ENCODE measurements at places on chromosomes 3 and 15.

GRCh38 chr3:138833899-138834595 is 681 bp downstream of the PIK3CB start:
- DNase-seq, result peak; percentile 55

DNA sequence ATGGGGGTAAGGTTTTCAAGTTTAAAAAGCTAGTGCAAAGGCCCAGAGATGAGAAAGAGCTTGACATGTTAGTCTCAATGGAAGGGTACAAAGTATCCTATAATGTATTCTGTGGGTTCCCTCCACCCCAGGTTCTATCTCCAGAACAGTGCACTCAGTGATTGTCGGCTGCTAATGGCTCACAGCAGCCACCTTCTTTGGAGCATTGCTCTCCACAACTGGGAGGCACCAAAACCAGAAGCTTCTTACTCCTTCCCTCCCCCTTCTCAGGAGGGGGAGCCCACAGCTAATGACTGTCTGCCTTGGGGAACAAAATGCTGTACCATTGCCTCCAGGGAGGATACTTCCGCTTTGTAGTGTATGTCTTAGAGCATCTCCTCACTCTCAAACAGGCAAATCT is 439.4 kb upstream of the RBMS3 start:
- no peak for DNase-seq

GRCh38 chr3:50660386-50660785 is 14.3 kb upstream of the DOCK3 start:
- DNase-seq, result no peak

DNA sequence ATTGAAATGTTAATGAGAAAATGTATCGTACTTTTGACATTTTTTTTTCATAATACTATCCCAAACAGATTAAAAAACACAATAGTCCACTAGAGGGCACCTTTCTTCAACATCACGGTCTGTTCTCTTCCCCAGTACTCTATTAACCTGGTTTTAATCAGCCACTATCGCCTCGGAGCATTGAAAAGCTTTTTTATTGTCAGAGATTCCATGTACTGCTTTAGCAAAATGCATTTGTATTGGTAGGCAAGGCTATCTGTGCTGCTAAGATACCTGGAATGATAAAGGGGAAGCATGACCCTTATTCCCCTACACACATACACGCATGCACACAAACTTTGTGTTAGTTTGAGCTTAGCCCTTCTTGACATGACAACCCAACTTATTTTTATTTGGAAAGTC is 160.1 kb upstream of the IL12A start:
- DNase-seq, result peak; percentile 45

- DNase-seq, result no peak
Observed at GRCh38 chr3:111667621-111668239, 72.6 kb upstream of the ZBED2 start.

DNA sequence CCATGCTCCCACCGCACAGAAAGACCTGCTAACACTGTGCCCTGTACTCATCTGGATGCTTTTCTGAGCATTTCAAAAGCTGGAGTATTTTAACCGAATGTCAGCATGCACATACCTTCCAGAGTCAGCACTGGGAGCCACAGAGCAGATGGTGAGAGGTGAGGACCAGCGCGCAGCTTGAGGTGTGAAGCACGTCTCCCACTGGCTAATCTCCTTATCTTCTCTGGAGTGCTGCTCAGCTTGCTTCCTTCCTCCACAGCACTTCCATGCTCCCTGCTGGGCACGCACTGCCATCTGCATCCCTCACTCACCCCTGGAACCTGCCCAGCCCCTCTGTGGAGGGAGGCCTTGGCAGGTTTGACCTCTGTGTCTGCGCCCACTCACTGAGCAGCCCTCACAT is at the start of gene GNB5:
GNB5 (minus strand) TSS at position 186 of the 400 bp plus-strand sequence. CDS start 6,716 bp downstream, outside the sequence.
- no peak for DNase-seq

Data from HEK293T (cell line).